SK-N-SH treated with all-trans-retinoic acid at 6 μM for 48 hours (cell line): ENCODE measurements at places on chromosomes 5 and 9.

DNA sequence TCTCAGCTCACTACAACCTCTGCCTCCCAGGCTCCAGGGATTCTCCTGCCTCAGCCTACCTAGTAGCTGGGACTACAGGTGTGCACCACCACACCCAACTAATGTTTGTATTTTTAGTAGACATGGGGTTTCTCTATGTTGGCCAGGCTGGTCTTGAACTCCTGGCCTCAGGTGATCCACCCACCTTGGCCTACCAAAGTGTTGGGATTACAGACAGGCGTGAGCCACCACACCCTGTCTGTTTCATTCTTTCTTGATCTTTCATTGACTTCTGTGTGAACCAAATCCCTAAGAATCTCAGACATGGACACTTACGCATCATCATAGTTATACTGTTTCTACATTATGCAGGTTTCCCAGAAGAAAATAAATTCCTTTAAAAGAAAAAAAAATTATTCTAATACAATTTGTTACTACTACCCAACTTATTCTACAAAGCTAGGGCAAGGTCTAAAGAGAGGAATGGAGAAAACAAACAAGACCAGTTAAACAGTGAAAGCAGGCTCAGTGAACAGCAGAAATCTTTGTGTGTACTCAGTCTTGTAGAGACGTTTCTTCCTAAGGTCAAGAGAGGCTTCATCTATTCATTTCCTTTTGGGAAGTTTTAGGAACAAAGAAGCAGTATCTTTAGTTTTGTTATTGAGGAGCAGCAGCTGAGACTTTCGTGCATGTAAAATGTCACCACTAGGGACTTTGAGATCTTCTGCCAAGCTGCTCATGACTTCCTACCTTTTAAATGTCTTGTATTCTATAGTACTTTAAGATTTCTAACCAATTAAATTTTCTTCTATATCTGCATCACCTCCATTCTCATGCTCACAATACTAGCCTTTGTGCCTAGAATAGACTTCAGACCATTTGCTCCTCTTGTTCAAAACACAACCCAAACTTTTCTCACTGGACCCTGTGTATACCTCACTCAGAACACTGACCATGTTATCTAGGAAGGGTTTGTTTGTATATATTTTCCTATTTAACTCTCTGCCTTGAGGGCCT is 5.6 kb upstream of the HMGCR start:
- ATAC-seq, result no peak

DNA sequence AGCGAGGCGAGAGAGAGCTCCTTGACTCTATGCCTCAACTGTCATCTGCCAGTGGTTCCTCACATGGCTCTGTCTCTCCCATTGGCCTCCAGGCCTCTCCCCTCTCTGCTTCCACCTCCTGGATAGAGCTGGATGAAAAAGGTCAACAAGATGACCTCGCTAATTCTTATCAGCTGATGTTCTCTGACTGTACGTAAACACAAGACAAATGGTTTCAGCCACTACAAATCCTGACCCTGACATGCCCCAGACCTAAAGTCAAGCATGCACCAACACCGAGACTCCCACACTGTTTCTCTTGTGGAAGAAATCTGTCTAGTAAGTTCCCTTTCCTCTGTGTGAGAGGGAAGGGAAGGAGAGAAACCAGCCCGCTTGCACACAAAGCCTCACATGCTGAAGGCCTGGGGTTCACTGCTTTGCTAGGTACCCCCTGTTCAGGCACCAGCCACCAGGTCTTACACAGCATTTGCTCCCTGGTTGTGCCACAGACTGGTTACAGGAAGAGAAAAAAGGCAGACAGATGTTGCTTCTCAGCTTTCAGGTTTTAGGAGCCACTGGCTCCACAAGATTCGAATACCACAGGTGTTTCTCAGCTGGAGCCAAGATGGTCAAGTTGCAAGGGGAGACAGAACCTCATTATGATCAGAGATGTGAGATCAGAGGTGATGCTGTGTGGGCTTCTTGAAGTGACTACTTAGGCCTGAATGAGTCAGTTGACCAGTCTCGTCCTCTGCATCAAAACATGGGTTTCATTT is 592.5 kb downstream of the CCDC171 start:
- ATAC-seq, result no peak

DNA sequence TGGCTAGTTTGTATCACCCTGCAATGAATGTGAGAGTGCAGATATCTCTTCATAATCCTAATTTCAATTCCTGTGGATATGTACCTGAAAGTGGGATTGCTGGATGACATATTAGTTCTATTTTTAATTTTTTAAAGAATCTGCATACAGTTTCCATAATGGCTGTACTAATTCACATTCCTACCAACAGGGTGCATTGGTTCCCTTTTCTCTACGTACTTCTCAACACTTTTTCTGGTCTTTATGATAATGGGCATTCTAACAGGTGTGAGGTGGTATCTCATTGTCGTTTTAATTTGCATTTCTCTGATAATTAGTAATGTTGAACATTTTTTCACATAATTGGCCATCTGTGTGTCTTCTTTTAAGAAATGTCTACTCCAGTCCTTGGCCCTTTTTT is 927.5 kb downstream of the DTWD2 start:
- no peak for ATAC-seq

DNA sequence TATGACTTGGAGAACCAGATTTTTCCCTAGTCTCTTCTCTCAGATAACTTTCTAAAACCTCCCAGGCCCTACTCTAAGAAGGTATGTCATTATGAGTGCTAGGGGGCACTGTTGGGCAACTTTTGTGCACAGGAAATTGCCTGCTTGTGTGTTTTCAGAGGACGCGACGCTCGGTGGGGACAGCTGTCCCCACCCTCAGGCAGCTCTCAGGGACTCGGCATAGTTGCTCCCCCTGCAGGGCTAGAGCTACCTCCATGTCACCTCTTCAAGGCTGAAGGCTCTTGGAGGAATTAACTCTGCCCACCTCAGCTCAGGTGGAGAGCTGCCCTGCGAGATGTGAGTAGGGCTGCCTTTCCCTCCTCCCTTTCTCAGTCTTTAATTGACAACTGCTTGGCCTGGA is 10.2 kb upstream of the TIFAB start:
- ATAC-seq, result peak; percentile 58

- ATAC-seq, result no peak
Measured at GRCh38 chr5:72814104-72814503, 2.4 kb upstream of the TNPO1 start.

- no peak; the same call in 2 of the 3 replicates for ATAC-seq
Measured at GRCh38 chr5:154421868-154422267, 23.9 kb upstream of the SAP30L start.

DNA sequence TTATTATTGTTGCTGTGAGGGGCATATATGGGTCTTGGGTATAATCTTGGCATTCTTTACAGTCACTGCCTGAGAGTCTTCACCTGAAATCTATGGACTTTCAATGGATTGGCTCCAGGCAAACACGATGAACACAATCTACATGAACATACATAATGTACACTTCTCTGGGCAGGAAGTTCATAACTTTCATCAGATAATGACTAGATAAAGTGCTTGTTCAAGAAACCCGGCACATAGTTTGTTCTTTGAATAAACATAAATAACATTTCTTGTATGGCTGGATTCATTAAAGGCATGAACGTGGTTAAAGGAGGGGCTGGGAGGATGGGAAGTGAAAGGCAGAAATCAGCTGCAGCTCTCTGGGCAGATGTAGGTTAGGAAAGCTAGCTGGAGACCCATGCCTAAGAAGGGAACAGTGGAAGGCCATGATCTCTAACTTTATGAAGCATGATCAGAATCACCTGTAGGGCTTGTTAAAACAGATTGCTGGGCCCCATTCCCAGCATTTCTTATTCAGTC is 306.9 kb upstream of the EFNA5 start:
- no peak for ATAC-seq

DNA sequence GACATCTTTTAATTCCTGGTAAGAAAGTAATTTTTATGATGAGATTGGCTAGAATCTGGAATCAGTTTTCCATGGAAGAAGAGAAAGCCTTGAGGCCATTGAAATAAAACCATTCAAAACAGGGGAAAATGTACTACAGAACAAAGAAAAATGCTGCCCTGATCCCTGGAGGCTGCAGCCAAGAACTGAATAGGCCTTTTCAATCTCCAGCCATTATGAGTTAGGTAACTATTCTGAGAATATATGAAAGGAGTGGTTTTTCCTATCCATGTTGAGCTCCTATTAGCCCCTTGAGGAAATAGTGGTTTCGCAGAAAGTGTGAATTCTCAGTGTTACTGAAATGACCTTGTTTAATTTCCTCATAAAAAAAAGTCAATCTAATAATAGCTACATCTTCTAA is 408.5 kb upstream of the GRAMD2B start:
- no peak for ATAC-seq

- no peak for ATAC-seq
Measured at GRCh38 chr5:80076131-80077050, 41.2 kb downstream of the THBS4 start.

GRCh38 chr5:10525124-10525495 is 38.8 kb upstream of the ANKRD33B start:
- no peak for ATAC-seq

GRCh38 chr9:2178034-2178734 is 163.0 kb downstream of the SMARCA2 start:
- no peak for ATAC-seq

DNA sequence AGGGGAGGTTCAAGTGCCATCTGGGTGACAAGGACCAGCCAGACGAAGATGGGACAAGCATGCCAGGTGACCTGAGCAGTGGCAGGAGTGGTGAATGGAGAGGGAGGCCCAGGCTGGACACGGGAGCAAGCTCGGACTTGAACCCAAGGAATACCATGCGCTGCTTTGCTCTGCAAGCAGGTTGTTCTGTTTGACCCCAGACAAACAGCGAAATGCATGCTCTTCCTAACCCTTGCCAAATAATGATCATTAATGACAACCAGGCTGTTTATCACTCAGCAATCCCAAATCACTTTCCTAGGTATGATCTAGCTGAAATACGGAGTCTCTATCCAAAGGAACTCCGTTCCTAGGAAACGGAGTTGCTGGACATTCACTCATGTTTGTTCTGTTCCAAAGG is 77.4 kb downstream of the PTPDC1 start:
- no peak for ATAC-seq

- no peak for ATAC-seq
Measured at GRCh38 chr5:96962540-96962991, 26.7 kb downstream of the LNPEP start.

GRCh38 chr9:100357501-100357900 is 4.8 kb upstream of the TEX10 start:
- no peak for ATAC-seq

- ATAC-seq, result no peak
Measured at GRCh38 chr5:56876327-56876726, 33.1 kb upstream of the SETD9 start.

- ATAC-seq, result no peak
Measured at GRCh38 chr5:157115502-157115901, 6.7 kb upstream of the HAVCR2 start.

- peak; percentile 35 for ATAC-seq
Measured at GRCh38 chr9:78235256-78235761, 566 bp upstream of the CEP78 start.

DNA sequence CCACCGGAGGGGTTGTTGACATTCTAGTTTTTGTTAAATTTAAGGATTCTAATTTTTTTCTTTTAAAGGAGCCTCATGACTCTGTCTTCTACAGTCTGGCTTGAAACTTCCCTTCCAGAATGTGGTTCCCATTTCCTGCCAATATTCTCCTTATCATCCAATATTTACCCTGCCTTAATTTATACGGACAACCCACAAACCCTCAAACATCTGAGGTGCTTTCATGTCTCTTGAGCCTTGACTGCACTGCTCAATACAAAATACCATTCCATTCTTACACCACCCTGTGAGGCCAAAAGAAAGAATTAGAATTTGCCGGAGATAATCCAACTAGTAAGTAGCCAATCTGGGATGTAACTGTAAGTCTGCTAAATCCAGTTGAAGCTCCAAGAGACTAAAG is 346.5 kb downstream of the SPOCK1 start:
- ATAC-seq, result no peak

GRCh38 chr5:132751444-132751843 is 4.2 kb downstream of the CCNI2 start:
- ATAC-seq, result no peak

- ATAC-seq, result no peak
Measured at GRCh38 chr9:36877239-36877638, 156.8 kb downstream of the PAX5 start.

GRCh38 chr5:150774145-150774544 is 4.4 kb upstream of the SMIM3 start:
- ATAC-seq, result peak; percentile 17

DNA sequence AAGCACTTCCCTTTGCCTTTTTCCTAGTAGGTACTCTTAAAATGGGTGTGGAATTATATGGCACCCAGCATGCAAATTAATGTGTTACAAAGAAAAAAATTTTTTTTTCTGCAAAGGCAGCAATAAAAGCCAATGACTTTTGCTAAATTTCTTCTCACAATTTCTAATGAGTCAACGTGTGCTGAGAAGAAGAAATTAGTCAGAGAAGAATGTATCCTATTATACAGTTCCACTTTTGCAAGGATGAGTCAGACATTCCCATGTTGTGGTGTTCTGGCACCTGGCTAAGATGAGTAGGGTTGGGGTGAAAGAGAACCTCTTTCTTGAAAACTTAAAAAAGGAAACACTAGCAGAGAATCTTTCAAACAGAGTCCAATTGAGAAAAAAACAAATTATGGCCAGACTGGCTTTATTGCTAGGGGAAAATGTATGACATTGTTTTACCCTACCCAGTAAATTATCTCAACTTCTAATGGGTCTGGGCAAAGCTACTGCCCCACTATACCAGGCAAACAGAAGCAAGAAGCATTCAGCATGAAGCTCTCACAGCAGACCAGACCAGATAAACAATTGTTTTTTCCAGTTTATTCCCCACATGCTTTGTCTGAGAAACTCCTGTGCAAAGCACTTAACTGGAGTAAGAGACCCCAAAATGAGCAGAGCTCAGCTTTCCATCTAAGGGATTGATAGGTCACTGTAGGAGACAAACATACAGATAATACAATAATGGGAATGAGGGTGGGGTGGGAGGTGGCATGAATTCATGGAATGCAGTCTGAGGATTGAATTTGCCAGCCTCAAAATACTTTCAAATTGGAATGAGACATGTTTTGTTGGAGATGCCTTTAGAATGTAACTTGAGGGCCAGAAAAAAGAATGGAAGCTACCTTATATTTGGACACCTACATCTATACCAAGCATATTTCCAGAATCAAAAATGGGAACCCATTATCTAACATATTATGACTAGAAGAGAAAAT is 220.8 kb upstream of the RFX3 start:
- ATAC-seq, result peak; percentile 90

GRCh38 chr5:149719666-149720065 is 10.4 kb upstream of the PPARGC1B start:
- no peak for ATAC-seq

DNA sequence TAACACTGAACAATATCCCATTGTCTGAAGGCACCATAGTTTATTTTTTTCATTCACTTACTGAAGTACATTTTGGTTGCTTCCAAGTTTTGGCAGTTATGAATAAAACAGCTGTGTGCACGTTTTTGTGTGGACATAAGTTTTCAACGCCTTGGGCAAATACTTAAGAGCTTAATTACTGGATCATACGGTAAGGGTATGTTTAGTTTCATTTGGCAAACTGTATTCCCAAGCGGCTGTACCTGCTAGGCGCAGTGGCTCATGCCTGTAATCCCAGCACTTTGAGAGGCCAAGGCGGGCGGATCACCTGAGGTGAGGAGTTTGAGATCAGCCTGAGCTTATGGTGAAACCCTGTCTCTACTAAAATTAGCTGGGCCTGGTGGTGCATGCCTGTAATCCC is 63.7 kb upstream of the FAM120A start:
- no peak for ATAC-seq

GRCh38 chr9:36162211-36162738 is 6.9 kb upstream of the CCIN start:
- no peak for ATAC-seq
